ENCODE measurements at places on chromosomes 11 and 22.

- no peak for DNase-seq
Observed at GRCh38 chr22:27066856-27067255, 409.5 kb downstream of the MIAT start.

- DNase-seq = no peak
Observed at GRCh38 chr11:104327861-104328511, 164.0 kb upstream of the PDGFD start.

DNA sequence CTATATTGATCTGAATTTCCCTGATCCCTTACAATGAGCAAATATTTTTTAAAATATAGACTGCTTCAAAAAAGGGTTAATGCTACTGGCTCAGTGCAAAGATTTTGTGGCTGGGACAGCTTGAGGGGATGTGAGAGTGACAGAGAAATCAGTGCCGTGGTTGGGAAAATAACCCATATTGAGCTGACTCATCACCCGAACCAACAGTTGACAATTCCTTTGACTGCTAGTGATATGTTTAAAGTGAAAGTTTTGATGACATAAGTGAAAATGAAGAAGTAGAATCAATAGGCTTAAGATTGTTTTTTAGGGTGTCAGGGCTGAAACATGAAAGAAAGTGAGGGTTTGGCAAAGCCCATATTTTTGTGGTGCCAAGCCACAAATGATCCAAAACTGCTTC lies 257.1 kb upstream of the TENM4 start:
- no peak for DNase-seq

DNA sequence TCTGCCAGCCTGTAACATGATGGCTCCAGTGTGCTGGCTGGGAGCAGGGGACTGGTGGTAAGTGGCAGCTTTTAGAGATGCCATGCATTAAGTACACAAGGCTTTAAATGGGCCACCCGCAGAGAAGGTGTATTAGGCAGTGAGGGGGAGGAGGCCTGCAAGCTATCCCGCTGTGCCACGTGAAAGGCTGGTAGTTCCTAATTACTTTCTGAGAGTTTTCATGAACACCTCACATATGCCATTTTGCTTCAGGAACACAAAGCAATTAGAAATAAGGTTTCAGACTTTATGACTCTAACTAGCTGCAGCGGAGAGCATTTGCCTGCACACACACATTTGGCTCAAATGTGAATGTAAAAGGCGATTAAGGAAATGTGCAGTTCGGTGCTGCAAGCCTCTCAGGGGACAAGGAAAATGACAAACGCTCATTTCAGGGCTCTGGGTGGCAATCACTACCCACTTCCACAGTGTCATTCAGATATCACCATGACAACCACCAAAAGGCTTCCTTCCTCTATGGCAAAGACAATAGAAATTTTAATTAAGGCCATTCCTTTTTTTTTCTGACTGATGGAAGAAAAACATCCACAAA lies 116.6 kb downstream of the PLEKHA7 start:
- DNase-seq = no peak

DNA sequence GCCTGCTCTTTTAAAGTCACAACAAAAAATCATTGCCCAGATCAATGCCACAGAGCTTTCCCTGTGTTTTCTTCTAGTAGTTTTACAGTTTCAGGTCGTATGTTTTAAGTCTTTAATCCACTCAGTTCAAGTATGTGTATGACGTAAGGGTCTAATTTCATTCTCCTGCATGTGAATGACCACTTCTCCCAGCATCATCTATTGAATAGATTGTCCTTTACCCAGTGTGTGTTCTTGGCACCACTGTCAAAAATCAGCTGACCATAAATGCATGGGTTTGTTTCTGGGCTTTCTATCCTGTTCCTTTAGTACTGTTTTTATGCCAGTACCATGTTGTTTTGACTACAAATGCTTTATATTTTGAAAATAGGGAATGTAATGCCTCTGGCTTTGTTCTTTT lies 28.1 kb downstream of the INTS4 start:
- DNase-seq = no peak

- DNase-seq = peak; percentile 47
Observed at GRCh38 chr11:1546536-1547466, 25.3 kb downstream of the DUSP8 start.

- no peak for DNase-seq
Observed at GRCh38 chr22:30290342-30291057, 1.2 kb upstream of the CASTOR1 start.

DNA sequence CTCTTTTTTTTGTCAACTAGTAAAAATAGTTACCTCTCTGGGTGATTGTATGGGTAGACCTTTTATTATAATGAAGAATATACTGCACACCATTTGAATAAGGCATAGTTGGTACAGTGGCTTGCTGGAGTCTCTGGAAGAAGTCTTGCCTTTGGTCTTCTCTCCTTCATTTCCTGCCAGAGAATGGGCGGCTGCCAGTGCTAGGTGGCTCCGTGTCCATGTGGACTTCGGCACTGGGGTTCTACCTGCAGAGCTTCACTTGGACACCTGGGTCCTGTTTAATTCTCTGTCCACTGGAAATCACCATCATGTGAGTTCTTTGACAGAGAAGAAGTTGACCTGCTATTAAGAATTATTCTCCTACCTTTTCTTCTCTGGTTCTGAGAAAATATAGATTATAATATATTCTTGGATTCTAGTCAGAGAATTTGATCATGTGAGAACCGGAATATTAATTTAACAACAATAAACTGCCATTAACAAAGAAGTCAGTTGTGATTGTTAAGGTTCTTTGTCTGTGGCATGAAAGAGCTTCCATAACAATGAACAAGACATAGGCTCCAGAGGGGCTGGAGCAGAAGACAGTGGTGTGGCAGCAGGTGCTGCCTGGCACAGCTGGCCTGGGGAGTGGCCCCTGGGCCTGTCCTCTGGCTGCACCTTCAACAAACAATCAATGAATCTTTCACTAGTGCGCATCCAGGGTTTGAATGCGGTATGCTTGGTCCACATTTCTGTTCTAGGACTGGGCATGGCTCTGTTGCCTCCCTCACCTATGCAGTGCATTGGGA lies 77.5 kb downstream of the PPFIBP2 start:
- DNase-seq = no peak

DNA sequence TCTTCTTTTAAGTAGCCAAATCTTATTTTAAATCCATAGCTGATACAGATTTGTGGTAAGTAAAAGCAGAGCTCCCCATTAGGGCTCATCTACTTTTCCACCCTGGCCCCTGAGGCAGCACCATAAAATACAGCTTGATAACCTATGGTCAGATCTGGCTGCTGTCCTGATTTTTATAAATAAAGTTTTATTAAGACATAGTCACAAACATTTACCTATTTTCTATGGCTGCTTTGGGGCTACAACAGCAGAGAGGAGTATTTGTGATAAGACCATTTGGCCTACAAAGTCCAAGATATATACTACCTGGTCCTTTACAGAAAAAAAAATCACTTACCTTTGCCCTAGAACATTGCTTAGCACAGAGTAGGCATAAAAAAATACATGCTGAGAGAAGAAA lies 200.0 kb upstream of the SEZ6L start:
- DNase-seq = no peak
